Stomach (tissue), 19 donors: ENCODE measurements at places on chromosomes 16 and 17.

DNA sequence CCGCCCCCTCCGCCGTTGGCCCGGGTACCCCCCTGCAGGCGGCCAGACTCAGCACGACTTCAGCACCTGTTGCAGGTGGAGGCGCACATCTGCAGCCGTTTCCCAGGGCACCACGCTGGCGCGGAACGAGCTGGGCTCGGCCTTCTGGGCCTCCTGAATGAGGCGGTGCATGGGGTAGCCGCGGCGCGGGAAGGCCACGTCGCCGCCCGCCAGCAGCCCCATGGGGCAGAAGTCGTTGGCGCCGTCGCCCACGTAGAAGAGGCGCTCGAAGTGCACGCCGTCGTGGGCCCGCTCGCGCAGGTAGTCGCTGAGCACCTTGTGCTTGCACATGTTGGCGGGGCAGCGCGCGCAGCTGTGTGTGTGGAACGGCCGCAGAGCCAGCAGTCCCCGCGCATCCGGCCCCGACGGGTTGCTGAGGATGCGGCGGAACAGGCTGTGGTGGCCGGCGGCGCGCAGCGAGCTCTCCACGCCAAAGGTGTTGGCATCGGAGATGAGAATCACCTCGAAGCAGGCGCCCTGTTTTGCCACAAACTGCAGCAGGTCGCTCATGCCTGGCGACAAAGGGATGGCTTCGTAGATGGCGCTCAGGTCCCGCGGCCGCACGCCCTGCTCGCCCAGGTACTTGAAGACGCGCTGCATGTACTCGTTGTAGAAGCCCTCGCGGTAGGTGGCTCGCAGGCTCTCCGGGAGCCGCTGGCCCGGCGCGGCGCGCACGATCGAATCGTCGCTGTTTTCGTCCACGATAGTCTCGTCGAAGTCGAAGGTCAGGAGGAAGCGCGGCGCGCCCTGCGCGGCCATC, 6.2 kb downstream of the PHOSPHO1 start:
- peak; percentile 46 for DNase-seq

- peak; percentile 63 for DNase-seq
These were observed 589 bp downstream of the XYLT2 start for GRCh38 chr17:50346313-50347116.

DNA sequence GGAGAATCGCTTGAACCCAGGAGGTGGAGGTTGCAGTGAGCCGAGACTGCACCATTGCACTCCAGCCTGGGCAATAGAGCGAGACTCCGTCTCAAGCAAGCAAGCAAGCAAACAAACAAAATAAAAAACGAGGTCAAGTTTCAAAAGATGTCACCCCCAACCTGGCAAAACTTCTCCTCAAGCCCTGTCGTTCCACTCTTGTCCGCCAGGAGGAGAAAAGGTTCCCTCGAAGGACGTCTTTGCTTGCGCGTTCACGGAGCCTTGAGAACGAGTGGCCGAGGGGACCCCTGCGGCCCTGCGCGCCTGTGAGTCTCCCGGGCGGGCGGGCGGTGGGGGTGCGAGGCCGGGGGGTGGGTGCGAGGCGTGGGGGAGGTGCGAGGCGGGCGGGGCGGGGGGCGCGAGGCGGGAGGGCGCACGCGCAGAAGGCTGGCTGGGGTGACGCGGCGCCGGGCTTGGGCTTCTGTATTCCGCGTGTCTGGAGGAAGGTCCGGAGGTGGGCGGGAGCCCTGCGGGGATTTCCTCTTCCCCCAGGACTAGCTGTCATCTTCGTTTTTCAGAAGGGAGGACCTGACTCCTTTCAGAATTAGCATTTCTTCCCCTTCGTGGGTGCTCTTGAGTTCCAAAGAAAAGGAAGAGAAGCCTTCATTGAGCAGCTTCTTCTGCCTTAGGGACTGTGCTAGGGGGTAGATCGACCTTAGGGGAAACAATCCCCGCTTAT, 3.7 kb downstream of the SLC52A1 start:
- peak; percentile 95 for DNase-seq

GRCh38 chr16:49488336-49488735, 114.7 kb downstream of the C16orf78 start:
- no peak for DNase-seq

DNA sequence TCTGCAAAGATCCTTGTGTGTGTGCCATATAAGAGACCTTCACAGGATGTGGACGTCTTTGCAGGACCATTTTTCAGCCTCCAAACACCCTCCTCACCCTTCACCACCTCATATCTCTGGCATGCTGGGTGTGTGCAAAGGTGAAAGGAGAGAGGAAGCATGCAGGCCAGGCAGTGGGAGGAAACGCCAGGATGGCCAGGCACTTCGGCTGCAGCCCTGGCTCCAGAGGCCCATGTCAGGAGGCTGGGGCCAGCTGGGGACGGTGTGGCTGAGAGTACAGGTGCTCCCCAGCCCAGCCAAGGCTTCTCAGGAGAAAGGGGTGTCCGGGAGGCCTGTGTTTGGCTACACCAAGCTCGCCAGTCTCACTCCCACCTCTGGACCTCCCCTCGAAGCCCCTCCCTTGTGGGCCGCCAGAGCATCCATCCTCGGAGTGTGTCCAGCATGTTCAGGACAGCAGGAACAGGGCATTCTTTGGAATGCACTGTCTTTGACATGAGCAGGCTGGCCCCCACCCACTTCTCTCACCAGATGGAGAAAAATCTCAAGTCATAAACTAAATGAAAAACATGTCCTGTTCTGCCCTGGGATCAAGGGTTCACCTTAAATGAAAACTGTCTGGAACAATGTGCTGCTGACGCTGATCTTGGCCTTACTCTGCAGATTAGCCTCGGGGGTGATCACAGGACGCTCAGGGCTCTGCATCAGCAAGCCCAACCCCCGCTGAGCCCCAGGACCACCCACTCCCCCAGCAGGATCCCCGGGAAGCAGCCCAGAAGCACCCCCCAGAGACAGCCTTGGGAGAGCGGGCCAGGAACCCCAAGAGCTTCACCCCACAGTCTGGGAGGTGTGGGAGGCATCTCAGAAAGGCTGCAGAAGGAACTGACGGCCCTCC, 15.9 kb downstream of the PEMT start:
- DNase-seq: no peak

GRCh38 chr17:57502811-57503241, 242.3 kb downstream of the CCDC182 start:
- DNase-seq: no peak

DNA sequence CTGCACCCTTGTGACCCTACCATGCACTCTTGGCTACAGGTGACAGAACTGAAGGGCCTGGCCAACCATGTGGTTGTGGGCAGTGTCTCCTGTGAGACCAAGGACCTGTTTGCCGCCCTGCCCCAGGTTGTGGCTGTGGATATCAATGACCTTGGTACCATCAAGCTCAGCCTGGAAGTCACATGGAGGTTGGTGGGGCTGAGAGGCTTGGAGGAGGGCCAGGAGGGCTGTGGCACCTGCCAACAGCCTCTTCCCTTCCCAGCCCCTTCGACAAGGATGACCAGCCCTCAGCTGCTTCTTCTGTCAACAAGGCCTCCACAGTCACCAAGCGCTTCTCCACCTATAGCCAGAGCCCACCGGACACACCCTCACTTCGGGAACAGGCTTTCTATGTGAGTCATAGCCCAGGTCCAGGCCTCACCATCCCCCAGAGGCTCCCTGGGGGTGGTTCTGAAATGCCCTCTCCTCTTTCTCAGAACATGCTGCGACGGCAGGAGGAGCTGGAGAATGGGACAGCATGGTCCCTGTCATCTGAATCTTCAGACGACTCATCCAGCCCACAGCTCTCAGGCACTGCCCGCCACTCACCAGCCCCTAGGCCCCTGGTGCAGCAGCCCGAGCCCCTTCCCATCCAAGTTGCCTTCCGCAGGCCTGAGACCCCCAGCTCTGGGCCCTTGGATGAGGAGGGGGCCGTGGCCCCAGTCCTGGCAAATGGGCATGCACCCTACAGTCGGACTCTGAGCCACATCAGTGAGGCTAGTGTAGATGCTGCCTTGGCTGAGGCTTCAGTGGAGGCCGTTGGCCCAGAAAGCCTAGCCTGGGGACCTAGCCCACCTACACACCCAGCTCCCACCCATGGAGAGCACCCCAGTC, 13.0 kb downstream of the RIPOR1 start:
- no peak for DNase-seq

- DNase-seq: no peak
These were observed 30.7 kb downstream of the DNAH2 start for GRCh38 chr17:7748076-7748775.

GRCh38 chr16:12704492-12705111, 99.1 kb downstream of the CPPED1 start:
- DNase-seq: no peak
